Occipital lobe (tissue), 3 donors: ENCODE measurements at places on chromosomes 11 and 22. TPM values are rescaled to one million over a fixed set of nuclear protein-coding genes. Genes with fewer than 3 reads are reported as not detected.

The LMO2 gene
- total RNA-seq: 18.4 TPM

The KRTAP5-7 gene
- not detected for total RNA-seq

The KCNE3 gene
- 1.7 TPM for total RNA-seq

The EFCAB6 gene
- 8.3 TPM for total RNA-seq

The ZDHHC8 gene
- 3.3 TPM for total RNA-seq
